Esophagus mucosa (tissue), 1 donor: ENCODE measurements at places on chromosomes 7 and 10. TPM values are rescaled to one million over a fixed set of nuclear protein-coding genes. Genes with fewer than 3 reads are reported as not detected.

Gene AGR3
- not detected for total RNA-seq

Gene DYNC1I1
- 7.4 TPM for total RNA-seq

Gene HSPA12A
- total RNA-seq, result 3.9 TPM

DNA sequence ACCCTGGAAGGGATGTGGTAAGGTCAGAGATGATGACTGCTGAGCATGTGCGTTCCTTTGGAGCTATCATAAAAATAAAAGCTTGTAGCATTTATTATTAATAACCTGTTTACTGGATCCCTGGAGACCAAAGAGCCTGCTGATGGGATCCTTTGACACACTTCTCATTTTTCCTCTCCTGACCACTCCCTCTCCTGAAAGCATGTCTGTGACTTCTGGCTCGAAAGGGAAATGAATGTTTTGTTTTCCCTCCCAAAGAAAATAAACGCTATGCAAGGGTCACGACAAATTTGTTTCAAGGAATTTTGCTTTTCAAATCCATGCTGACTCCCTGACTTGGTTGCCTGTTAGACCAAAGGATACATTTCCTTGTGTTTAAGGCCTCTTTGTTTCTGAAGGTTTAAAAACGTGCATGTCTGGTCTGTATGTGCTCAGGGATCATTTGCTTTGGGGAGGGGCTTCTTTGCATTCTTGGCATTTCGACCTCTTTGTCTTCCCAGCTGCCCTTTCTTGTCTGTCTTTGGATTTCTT is 185.1 kb upstream of the AGK start:
- ATAC-seq, result no peak

GRCh38 chr7:2157473-2158279 is 75.1 kb downstream of the MAD1L1 start:
- ATAC-seq, result peak; percentile 52

- ATAC-seq, result peak; percentile 95
Measured at GRCh38 chr10:944034-944831, 12.7 kb upstream of the LARP4B start.

DNA sequence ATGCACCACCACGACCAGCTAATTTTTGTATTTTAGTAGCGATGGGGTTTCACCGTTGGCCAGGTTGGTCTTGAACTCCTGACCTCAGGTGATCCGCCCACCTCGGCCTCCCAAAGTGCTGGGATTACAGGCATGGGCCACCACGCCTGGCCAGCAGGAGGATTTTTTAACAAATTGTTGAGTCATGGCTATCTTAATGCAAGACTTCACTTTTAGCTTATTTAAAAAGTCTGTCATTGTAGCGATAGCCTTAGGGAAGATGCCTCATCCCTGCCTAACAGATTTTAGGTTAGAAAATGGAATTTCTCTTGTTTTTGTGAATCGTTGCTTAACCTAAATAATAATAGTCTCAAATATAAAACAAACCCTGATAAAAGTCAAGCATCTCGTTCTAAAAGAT is 35.5 kb downstream of the PPP2R2D start:
- ATAC-seq, result no peak

DNA sequence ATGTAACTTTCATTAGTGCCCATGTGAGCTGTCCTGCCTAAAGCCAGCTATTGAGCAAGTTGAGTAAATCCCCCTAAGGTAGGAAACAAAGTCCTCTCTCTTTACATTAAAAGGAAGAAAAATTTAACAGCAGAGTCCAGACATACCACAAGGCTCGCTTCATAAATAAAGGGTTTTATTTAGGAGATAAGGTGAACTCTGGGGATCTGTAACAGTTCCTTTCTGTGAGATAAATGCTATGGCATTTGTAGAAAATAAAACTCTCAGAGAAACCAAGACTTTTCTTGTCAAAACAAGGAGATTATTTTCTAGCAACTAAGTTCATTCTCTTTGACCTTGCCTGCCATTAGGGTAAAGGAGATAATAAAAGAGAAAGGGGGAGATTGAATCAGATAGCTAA is 32.3 kb upstream of the LYZL1 start:
- ATAC-seq, result no peak

DNA sequence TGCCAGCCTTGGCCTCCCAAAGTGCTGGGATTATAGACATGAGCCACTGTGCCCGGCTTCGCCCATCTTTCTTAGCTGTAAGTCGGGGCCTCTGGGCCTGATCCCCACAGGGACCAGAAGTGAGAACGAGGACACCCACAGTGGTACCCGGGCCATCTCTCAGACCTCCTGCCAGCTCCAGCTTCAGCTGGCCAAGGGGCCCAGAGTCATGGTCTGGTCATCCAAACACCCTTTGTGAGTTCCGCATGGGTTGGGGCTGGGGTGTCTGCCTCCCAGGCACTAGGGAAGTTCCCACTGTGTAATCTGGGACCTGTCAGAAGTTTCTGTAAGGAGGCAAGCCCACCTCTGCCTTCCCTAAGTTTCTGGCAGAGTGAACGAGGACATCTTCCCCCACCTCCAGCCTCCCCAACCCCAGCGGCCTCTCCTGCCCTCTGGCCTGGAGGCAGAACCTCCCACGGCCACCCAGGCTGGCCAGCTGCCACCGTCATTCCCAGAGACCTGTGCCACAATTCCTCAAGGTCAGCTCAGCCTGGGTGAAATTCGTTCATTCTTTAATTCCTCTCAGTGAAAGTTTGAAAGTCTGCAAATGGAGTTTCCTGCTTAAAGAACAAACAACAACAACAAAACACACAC is 19.5 kb upstream of the FOXL3 start:
- ATAC-seq, result no peak

GRCh38 chr7:107914831-107915230 is 23.8 kb downstream of the DLD start:
- ATAC-seq, result no peak

DNA sequence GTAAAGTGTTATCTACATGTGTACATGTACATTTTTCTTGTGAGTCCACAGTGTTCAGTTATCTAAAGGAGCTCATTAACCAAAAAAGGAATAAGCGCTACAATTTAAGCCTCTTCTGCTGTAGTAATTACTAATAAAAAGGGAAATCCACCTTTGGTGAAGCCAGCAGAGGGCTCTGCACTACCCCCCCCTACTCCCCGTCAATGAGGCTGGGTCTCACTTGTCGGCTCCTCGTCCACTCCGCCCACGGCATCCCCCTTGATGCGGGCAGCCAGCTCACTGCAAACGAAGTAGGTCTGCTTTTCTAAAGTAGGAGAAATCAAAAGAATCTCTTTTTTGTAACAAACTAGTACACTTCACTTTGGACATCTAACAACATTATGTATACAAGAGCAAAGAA is 4.7 kb upstream of the WASHC2A start:
- ATAC-seq, result no peak

DNA sequence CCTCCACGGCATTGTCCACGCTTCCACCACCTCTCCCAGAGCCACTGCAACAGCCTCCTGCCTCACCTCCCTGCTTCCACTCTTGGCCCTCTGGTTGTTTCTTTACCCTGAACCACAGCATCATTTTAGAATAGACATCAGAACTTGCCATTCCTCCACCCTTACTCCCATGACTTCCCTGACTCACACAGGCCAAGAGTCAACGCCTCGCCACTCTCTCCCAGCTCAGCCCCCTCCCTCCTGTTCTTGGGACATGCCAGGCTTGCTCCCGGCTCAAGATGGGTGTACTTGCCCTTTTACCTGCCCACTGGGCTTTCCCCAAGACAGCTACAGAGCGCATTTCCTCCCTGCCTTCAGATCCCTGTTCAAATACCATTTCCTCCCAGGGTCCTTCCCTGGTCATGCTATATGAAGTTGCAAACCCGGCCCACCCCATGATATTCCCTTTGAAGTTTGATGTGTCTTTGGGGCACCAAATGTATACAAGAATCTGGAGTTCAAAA is 429.1 kb downstream of the RPS24 start:
- no peak for ATAC-seq

DNA sequence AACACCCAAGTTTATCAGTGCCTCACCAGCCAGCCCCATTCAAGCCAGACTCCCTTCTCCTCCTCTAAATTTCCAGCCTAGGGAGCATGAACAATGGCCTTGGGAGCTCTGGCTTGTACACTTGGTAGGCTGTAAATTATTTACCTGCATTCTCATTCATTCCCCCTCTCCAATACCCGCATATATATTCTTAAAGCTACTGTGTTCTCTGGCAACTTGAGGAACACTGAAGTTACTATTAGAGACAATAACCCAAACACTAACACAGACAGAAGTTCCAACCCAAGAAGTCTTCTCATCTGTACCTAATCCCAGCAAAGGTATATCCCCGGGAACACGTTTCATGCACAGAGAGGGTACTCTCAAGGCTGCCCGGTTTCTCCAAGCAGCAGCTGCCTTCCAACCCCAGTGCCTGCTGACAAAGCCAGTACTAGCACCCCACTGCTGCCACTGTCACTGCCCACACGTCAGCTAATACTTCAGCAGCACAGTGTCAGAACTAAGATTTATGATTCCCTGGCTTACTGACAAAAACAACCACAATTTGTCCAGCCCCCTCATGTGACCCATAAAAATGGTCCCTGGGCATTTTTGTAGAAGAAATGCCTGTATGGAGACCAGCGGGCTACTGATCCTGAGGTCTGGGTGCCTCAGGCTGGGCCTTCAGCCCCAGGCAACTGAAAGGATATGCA is 3.1 kb downstream of the WDR91 start:
- no peak for ATAC-seq

DNA sequence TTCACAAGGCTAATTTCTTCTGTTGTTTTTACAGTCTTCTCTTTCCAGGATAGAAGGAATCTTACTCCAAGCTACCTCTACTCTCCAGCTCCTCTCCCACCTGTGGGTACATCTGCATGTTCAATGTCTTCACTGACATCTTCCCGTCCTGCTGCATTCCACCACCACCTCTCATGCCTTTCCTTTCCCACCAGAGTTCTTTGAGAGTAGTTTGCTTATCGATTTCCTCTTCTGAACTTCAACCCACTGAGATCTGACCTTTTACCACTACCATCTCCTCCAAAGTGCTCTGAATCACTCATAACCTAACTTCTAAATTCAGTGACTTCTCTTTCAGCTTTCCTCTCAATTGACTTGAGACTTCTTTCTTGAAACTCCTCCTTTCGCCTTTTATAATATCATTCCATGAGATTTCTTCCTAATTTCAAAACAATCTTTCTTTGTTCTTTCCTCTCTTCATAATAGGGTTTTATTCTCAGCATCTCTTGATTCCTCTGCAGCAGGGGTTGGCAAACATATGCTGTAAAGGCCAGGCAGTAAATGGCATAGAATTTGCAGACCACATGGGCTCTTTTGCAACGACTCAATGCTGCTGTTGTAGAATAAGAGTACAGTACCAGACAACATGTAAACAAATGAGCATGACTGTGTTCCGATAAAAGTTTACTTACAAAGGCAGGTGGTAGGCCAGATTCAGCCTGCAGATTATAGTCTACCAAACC is 22.1 kb downstream of the ACSL5 start:
- ATAC-seq, result no peak

- ATAC-seq, result peak; percentile 51
Measured at GRCh38 chr10:103861505-103861904, 6.1 kb upstream of the SH3PXD2A start.

GRCh38 chr7:46352004-46352954 is 431.2 kb upstream of the IGFBP3 start:
- no peak for ATAC-seq

DNA sequence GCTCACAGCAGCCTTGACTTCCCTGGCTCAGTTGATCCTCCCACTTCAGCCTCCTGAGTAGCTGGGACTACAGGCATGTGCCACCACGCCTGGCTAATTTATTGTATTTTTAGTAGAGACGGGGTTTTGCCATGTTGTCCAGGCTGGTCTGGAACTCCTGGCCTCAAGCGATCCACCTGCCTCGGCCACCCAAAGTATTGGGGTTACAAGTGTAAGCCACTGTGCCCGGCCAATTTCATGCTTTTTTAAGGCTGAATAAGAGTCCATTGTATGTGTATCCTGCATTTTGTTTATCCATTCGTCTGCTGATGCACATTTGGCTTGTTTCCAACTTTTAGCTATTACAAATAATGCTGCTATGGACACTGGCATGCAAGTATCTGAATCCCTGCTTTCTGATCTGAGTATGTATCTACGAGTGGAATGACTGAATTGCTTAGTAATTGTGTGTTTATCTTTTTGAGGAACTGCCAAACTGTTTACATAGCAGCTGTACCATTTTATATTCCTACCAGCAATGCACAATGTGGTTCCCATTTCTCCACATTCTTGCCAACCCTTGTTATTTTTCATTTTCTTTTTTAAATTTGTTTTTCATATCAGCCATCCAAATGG is 37.3 kb upstream of the TPST1 start:
- no peak for ATAC-seq

DNA sequence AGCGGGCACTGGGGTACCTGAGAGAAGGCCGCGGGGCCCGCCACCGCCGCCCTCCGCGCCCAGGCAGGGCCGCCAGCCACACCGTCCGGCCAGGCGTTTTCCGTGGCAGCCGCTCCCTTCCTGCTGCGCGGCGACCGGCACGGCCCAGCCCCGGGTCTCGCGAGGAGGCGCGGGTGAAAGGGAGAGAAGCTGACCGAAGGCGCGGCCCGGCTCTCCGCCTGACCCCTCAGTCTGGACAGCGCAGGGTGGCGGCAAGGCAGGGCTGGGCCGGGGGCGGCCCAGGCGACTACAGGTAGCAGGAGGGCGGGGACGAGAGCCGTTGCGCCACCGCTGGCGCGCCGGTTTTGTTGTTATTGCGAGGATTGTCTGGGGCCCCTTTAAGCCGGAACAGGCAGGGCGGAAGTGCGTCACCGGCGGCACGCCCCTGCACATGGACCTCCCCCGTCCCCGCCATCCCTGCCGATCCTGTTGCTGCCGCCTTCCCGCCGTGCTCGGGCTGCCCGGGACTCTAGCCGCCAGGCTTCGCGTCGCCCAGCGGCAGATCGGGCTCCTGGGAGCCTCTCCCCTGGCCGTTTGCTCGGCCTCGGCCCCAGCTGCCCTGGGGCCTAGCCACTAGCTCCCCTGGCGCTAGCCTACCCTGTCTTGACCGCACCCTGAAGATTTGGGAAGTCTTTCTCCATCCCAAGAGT is at the start of gene HERPUD2:
Gene HERPUD2, minus strand, starts transcription at position 352 of the 689 bp plus-strand sequence. CDS start 805 bp downstream, outside the sequence.
- ATAC-seq, result peak; percentile 97

DNA sequence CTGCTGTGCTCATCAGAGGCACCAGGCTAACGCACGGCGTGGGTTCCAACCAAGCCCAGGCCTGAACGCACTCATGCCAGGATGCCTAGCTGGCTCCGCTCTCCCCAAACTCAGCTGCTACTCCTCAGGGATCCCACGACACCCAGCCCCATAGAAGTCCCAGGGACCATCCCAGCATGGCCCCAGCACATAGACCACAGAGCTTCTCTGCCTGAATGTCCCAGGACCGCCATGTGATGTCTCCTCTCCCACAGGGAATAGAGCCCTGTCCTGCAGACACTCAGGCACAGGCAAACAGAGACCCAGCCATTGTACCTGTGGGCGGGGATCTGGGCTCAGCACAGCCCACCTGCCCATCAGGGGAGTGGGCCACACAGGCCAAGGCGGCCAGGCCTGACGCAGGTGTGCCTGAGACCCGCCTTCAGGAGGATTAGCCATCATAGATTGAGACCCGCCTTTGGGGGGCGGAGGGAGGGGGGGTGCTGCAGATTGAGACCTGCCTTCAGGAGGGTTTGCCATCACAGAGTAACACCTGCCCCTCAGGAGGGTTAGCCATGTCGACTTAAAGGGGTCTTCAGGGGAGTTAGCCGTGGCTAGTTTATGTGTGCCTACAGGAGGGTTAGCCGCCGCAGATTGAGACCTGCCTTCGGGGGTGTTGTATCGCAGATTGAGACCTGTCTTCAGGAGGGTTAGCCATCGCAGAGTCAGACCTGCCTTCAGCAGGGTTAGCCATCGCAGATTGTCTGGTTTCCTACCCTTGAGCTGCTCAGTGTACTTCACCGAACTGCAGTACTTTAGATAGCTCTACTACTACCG is 29.0 kb downstream of the RASGEF1A start:
- no peak for ATAC-seq
